ENCODE measurements at places on chromosomes 11 and 22.
A peak's percentile ranks its signal among the peaks of the same experiment; 100 is the strongest.

- no peak for DNase-seq
Observed at GRCh38 chr22:22547692-22548300, 11.3 kb downstream of the PRAME start.

GRCh38 chr22:37335806-37336199 is 53.5 kb downstream of the CYTH4 start:
- DNase-seq, result no peak

GRCh38 chr11:73012121-73012863 is 129.8 kb downstream of the FCHSD2 start:
- DNase-seq, result no peak

- no peak for DNase-seq
Observed at GRCh38 chr11:27913650-27914049, 194.3 kb downstream of the KIF18A start.

GRCh38 chr11:75195167-75195962 is 44.5 kb downstream of the SLCO2B1 start:
- DNase-seq, result no peak

GRCh38 chr11:113562981-113563461 is 87.8 kb upstream of the DRD2 start:
- no peak for DNase-seq

DNA sequence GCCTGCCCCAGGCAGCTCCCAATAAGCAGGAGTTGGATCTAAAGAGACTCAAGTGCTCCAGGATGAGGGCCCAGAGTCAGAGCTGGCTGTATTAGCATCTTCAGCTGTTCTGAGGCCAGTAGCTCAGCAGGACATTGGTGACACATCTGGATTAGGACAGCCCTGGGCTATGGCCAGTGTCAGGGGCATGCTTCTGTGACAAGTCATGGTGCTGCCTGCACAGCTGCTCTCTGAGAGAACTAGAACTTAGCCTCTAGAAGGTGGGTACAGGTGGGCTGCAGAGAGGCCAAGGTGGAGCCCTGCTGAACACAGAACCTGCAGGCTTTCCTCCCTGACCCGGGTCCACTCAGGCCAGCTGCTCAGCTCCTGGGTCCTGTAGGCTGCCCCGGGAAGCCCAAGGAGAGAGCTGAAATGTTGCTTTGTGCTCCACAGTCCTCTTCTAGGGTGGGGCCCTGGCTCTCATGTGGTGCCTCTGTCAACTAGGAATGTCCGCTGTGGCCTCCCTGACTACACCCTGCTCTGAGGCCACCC is 426.9 kb downstream of the SOX6 start:
- DNase-seq, result no peak

DNA sequence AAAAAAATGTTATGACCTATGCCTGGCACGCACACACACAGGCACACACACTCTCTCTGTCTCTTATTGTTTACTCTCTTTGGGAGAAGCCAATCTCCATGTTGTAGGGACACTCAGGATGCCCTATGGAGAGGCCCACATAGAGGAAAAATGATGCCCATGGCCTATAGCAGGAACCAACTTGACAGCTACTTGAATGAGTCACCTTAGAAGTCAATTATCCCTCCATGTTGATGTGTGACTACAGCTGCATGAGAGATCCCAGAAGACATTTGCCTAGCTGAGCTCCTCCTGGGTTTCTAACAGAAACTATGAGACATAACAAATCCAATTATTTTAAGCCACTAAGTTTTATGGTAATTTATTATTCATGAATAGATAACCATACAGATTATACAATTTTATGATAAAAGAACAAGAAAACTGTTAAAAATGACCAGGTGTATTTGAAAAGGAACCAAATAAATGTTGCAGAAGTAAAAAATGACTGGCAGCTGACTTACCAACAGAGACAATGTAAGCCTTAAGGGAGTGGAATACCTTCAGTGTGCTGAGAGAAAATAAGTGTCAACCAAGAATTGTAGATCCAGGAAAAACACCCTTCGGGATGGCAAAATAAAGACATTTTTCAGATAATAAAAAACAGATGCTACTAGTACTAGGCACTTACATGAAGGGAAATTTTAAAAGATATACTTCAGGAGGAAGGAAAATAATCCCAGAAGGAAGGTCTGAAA is 403.7 kb upstream of the SYN3 start:
- DNase-seq, result no peak

DNA sequence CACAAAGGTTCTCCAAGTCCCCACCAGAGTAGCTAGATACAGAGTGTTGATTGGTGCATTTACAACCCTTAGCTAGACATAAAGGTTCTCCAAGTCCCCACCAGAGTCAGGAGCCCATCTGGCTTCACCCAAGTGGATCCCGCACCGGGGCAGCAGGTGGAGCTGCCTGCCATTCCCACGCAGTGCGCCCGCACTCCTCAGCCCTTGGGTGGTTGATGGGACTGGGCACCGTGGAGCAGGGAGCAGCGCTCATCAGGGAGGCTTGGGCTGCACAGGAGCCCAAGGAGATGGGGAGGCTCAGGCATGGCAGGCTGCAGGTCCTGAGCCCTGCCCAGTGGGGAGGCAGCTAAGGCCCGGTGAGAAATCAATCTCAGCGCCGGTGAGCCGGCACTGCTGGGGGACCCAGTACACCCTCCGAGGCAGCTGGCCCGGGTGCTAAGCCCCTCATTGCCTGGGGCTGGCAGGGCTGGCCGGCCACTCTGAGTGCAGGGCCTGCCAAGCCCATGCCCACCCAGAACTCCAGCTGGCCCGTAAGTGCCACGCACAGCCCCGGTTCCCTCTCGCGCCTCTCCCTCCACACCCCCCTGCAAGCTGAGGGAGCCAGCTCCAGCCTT is 404.1 kb downstream of the METTL15 start:
- no peak for DNase-seq

- DNase-seq, result no peak
Observed at GRCh38 chr11:110165039-110165925, 72.1 kb downstream of the ZC3H12C start.

DNA sequence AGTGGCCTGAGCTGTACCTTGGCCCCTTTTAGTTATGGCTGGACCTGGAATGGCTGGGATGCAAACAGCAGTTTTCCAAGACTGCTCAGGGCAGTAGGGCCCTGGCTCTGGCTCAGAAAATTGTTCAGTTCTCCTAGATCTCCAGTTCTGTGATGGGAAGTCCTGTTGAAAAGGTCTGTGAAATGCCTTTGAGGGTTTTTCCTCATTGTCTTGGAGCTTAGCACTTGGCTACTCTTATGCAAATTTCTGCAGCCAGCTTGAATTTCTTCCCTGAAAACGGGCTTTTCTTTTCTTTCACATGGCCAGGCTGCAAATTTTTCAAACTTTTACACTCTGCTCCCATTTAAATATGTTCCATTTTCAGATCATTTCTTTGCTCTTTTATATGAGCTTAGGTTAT is 33.2 kb downstream of the OR4A15 start:
- DNase-seq, result no peak

- peak; percentile 15 for DNase-seq
Observed at GRCh38 chr11:124837491-124837856, 27.8 kb upstream of the ROBO3 start.

- no peak for DNase-seq
Observed at GRCh38 chr11:130359419-130359818, 44.7 kb upstream of the ZBTB44 start.

DNA sequence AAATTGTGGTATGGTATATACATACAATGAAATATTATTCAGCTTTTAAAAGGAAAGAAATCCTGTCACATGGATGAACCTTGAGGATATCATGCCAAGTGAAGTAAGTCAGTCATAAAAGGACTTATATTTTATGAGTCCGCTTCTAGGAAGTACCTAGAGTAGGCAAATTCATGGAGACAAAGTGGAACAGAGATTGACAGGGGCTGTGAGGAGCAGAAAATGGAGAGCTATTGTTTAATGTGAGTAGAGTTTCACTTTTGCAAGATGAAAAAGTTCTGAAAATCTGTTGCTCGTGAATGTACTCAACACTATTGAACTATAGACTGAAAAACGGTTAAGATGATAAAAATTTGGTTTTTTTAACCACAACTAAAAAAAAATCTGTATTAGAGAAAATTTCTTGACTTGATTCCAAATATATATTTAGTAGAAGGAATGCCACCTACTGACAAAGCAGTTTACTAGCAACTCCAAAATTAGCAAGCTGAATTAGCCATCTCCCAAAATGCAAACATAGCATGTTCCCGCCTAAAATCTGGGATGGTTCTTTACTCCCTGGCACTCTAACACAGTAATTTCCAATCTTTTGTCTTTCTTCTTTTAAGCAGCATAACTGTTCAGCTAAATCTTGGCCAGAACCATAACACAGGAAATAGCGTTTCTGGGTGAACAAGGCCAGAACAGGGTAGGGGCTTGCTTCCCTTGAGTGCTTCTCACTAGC is 1.5 kb downstream of the UFD1 start:
- no peak for DNase-seq
